A172 (cell line): ENCODE measurements at places on chromosomes 1 and 21. TPM values are rescaled to one million over a fixed set of nuclear protein-coding genes. Genes with fewer than 3 reads are reported as not detected.

LY9 gene
- total RNA-seq = not detected in 2 replicates

ETV3L gene
- total RNA-seq = not detected in 2 replicates

FCAMR gene
- total RNA-seq = not detected in 2 replicates

FNDC10 gene
- not detected in 2 replicates for total RNA-seq

ATP1A4 gene
- not detected in 2 replicates for total RNA-seq

MR1 gene
- total RNA-seq = 19.6 and 21.1 TPM in 2 replicates

JAK1 gene
- total RNA-seq = 61.4 and 70.5 TPM in 2 replicates

CFHR1 gene
- 0.22 and 1.1 TPM in 2 replicates for total RNA-seq

SLC25A33 gene
- total RNA-seq = 8.2 and 12.4 TPM in 2 replicates

CELA2B gene
- total RNA-seq = not detected in 2 replicates

DNA sequence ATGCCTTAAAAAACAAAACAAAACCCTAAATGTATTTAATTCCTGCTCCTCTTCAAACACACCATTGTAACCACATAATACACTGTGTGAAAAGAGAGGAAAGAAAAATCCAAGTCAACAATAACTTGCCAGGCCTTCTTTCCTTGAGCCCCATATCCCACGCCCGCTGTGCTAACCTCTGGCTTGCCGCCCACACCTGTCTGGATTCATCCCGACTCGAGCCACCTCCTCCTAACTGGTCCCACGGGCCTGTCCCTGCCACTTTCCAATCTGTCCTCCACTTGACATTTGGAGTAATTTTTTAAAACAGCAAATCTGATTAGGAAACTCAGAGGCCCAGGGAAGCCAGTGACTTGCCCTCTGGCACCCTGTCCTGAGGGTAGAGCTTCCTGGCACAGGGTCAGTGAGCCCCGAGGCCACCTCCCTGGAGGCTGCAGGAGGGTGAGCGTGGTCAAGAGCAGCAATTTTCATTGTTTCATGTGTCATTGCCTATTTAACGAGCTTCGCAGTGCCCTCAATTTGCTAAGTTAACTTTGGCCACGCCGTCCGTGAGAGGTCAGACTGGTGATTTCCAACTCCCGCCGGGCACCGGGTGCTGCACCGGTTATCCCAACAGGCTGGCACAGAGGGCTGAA, 54.1 kb downstream of the B3GALT5 start:
- DNase-seq = no peak

- DNase-seq = peak; percentile 12
Measured at GRCh38 chr21:21688889-21689288, 690.7 kb downstream of the NCAM2 start.

DNA sequence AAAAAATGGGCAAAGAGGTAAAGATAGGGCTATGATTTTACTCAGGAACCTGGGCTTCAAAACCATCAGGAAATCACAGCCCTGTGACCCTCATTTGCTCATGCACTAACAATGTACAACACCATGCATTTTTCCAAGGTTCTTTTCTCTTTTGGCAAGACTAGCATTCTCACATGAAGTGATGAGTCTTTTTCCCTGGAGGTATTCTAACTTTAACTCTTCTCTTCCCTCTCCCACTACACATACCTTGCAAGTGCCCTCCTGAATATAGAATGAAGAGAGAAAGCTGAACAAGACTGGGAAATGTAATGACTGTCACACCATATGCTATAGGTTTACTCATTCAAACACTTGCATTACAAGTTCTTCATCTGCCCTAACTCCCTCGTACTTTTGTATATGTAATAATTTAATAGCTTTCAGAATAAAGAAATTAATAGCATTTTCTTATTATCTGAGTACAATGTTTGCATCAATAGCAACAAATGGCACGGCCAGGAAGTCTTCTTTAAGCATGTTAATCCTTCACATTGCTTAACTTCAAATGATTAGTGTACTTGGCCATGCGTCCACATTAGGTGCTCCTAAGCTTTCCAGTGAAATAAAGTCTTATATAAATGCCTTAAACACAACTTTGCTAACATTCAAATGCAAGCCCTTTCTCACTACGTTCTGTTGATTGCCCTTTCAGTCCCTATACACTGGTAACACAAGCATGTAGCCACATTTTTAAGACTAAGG, 1.8 kb downstream of the NIBAN1 start:
- no peak for DNase-seq

- no peak for DNase-seq
Measured at GRCh38 chr1:86345042-86345441, 51.1 kb downstream of the ODF2L start.

DNA sequence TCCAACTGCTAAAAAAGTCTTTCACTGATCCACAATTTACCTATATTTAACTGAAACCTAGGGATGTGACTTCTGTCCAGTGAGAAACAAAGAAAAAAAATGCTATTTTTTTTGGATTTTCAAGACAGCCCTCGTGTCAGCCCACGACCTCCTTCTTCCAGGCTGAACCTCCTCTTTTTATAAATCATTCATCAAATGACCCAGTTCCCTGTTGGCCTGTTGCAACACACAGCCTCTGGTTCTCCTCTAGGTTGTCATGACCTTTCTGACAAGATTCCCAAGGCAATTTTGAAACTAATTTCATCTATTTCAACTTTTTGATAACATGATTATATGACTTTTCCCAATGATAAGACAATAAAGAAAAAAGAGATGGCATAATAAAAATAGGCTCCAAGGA, 74.6 kb downstream of the PGBD5 start:
- DNase-seq = no peak

DNA sequence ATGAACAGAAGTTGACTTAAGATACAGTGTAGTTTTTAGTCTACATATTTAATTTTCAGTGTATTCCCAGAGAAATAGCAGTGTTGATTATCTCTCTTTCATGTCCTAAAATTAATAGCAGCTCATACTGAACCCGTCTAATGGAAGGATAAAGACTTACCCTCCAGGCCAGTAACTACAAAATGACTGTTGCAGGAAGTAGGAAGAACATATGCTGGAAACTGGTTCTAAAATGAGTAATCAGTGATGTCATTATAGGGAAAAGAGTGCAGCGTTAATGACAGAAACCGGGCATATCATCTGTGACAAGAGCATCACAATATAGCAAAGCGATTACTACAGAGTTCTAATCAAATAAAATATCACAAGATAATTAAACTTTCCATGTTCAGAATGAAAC, 385.5 kb downstream of the SMYD3 start:
- DNase-seq = no peak

- DNase-seq = no peak
Measured at GRCh38 chr1:178142806-178143205, 48.9 kb downstream of the RASAL2 start.

DNA sequence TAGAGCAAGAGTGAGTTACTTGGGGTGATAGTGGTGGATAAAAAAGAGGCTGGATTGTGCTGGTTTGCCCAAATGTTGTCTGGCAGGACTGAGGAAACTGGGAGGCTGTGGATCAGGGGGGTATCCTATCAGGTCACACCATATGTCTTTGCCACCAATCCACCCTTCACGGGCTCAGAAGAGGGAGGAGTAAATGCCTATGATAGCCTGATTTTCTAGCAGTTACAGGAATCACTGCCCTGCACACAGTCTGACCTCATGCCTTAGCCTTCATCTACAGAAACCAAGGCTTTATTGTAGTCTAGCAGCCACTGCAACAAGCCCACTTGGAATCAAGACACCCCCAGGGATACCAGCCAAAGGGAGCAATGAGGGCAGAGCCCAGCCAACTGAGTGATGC, 51.8 kb downstream of the ATP1A1 start:
- no peak for DNase-seq

DNA sequence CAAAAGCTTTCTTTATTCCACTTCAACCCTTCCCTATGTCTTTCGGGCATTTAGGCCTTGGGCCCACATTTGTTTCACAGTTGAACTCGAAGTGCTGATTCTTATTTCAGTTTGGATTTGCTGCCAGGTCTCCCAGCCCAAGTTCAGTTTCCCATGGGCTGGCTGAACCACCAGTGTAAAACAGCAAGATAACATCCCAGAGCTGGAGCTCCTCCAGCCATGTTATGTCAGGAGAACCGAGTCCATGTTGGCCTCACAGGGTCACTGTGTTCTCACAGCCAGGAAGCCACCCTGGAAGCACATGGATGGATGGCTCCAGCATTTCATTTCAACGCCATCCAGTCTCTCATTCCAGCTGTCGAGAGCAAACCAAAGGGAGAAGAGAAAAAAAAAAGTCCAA, 45.2 kb upstream of the RXRG start:
- no peak for DNase-seq

DNA sequence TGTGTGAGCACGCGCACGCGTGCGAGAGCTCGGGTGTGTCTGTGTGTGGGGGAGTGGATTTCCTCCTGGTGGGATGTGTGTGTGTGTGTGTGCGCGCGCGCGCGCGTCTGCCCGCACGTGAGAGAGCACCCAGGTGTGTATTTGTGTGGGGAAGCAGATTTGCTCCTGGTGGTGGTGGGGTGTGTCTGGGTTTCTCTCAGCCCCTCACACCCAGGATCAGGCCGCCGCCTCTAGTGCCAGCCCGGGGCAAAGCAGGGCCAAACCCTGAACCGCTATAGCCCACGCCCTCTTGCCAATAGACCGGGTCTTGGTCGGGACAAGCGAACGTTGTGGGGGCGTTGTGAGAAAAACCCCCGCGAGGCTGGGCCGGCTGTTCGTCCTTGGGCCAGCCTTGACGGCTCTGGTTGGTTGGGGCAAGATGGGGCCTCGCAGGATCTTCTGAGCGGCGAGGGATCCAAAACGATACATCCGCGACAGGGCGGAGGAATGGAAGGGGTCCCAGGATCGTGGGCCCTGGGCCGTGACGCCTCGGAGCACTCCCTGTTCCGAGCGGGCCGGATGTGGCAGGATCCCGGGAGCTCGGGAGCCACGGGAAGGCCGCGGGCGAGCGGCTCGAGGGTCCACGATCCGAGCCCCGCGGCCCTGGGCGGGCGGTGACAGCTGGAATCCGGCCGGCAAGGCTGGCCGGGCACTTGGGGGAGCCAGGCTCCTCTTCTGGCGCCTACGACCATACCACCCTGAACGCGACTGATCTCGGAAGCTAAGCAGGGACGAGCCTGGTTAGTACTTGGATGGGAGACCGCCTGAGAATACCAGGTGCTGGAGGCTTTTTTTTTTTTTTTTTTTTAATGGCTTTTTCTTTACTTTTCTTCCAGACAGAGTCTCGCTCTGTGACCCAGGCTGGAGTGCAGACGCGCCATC, 68.2 kb downstream of the RNF187 start:
- DNase-seq = no peak
